Stimulated activated CD4-positive, alpha-beta T cell treated with anti-CD3 and anti-CD28 coated beads, Interleukin-1b, Interleukin-23, amount 100 ng/mL, for 4 hours (primary cell): ENCODE measurements at places on chromosomes 6 and 20.

DNA sequence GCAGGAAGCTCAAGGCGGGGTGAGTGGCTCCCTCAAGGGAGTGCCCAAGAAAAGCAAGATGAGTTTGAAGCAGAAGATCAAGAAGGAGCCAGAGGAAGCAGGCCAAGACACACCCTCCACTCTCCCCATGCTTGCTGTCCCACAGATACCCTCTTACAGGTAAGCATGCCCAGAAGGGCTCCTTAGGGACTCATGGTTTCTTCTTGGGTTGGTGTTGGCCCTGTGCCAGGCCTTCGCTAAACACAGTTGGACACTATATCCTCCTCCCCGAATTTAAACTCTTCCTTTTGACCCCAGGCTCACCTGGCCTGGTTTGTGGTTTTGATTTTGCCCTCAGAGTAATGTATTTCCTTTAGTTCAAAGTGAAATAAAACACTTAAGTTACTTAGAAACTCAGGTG, 5.1 kb downstream of the BRPF3 start:
- DNase-seq = no peak

DNA sequence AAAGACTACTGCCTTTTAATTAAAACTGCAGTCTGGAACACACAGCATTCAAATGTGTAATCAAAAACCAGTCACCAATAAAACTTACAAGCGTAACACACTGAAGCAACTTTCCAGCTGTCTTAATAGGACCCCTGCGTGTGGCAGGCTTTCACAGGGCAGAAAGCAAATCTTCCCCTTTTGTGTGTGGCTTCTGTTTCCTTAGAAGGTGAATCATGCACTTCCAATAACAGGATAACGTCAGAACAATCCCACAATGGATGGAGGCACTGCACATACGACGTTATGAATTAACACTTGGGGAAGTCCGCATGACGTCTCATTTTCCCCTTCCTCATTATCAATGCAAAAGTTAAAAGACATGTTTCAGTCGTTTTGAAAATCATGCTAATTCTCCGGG, 44.8 kb downstream of the INSM1 start:
- DNase-seq = no peak

- DNase-seq = no peak
Observed at GRCh38 chr6:97136626-97137358, 146.2 kb downstream of the MMS22L start.

GRCh38 chr6:7542874-7543624, 1.6 kb downstream of the DSP start:
- no peak for DNase-seq

- no peak for DNase-seq
Observed at GRCh38 chr6:300494-301198, 8.4 kb downstream of the DUSP22 start.

GRCh38 chr6:16223362-16223761, 15.0 kb upstream of the GMPR start:
- DNase-seq = no peak

DNA sequence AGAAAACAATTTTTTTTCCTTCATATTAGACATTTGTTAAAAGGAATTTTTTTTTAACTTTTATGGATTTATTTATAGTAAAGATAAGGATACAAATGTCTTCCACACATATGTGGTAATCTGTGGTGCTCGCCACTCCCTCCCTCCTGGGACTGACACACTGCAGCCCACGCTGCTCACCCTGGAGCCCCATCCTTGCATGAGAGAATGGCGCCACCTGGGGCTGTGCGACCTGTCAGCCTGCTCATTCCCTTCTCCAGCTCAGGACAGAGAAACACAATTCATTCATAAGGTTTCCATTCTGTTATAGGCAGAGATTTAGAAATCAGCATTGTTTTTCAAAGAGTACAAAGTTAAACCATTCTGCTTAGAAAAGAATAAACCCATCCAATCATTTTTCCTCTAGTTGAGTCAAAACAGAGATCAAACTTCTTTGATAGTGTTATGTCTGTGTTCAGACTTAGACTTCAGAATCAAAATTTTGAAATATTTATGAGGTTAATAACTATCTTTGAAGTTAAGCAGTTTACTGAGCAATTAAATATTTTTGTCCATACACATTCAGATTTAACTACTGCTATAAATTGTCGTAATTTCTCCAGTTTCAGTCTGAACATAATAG, 42.8 kb upstream of the DYNLRB1 start:
- no peak for DNase-seq

DNA sequence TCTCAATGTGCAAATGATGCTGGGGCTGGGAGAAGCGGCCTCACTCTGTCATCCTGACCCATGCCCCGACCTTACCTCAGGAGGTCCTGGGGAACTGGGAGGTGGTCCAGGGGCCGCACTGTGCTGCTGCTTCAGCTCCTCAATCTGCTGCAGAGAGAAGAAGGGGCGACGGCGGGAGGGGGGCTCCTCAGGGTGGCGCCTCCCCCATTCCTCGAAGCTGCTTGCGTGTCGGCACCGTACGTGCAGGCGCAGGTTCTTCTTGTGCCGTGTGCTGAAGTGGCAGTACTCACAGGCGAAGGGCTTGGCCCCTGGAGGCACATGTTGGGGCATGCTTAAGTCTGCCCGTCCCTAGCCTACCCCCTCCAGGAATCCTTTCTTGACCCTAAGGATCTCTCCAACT, 12.9 kb downstream of the ZNF335 start:
- DNase-seq = no peak

DNA sequence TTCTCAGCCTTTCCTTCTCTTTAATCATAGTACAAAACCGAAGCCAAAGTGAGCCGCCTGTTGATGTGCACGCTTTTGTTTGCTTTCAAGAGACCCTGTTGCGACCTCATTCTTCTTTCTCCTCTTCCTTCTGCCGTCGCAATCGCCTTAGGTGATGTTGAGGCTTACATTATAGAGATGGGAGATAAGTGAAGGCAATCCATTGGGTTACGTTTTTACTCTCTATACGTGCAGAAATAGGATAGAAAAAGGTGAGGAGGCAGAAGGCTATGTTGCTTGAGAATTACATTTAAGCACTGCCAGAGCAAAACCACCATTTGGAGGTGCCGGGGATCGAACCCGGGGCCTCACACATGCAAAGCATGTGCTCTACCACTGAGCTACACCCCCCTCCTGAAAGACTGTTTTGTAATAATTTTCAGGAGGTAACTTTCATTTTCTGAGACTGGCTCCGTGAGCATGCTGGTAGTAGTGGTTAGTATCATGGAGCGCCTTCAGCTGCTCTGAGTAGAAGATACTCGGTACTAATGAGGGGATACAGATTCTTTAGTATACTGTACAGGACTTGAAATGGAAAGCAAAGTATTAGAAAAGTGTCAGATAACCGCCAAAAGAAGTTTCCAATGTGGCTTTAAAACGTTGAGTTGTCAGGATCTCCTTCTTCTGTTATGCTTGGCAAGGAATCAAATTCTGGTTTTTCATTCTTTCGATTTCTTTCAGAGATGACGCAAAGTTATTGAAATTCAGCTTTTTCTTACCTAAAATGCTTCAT, 165.6 kb downstream of the TRIM27 start:
- no peak for DNase-seq

GRCh38 chr6:141048451-141048850, 1084.3 kb upstream of the GJE1 start:
- DNase-seq = no peak

DNA sequence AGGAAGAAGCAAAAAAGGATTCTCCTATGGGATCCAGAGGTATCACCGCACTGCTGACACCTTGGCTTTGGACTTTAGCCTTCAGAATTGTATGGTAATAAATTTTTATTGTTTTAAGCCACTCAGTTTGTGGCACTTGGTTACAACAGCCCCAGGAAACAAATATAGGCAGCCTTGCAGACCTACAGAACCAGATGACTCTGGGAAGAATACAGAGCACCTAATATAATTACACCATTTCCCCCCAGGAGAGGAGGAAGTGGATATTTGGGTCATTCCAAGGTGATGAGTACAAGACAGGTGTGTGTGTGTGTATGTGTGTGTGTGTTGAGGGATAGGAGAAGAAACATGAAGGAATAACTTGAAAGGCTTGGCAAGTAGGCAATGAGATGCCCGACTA, 84.2 kb upstream of the ENPP5 start:
- DNase-seq = no peak

DNA sequence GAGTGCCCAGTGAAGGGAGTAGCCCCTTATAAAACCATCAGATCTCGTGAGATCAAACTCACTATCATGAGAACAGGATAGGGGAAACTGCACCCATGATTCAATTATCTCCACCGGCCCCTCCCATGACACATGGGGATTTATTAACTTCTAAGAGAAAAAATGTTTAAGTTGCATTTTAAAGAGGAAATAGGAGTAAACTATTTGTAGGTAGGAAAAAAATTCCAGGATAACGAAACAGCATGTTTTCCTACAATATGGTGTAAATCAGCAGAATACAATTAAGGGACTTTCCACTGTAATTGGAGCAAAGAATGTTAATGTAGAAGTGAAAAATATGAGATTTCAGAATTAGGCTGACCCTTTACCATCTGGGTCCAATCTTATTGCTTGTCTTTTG, 63.9 kb downstream of the FBXO5 start:
- DNase-seq = no peak

GRCh38 chr6:18410412-18410811, 23.3 kb downstream of the RNF144B start:
- DNase-seq = no peak

DNA sequence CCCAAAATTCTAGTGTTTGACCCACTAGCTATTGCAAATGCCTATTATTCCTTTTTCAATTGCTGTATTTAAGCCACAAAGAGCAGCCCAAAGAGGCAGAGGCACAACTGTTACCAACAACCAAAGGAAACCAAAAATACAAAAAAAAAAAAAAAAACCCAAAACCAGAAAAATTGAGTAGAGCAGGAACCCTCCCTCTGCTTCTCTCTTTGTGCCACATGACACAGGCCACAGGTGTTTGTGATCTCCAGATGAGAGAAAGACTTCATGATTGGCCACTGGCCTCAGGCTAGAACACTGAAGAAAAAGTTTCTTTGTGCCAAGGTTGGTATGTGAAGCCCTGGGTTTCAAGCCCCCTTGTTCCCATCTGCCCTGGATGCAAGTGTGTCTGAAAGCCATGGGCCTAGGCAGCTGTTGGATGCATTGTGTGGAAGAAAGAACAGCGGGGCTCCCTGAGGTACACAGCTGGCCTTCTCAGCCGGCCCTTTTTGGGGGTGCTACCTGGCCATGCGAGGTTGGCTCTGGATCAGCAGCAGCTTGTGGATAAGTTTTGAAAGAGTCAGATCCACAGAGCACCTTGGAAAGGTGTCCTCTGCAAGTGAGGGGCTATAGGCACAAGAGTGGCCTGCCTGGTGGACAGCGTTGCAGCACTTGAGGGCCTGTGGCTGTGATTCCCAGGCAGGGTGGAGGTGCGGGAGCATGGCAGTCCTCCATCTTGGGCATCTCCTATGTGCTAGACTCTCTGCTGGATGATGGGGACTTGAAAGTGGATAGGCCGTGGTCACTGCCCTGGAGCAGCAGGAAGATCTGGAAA, 204.5 kb downstream of the ZDHHC14 start:
- no peak for DNase-seq

- DNase-seq = no peak
Observed at GRCh38 chr6:32252331-32253009, 28.6 kb upstream of the NOTCH4 start.

GRCh38 chr6:143549221-143549948, 37.9 kb upstream of the FUCA2 start:
- DNase-seq = peak; percentile 37

DNA sequence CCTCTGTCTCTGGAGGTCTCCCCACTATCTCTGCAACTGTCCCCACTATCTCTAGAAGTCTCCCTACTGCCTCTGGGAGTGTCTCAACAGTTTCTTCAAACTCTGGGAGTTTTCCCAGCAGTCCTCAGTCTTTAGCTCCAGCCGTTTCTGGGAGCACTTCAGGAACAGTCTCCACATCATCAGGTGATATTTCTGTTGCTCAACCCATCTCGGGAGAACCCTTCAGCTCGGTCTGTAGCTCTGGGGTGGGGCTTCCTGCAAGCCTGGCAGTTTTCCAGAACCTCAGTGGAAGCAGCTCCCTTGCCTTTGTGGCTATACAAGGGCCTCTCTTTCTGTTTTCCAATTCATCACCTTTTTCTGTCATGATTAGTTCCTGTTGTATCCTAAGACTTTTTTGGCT, 3.0 kb upstream of the SFTA2 start:
- no peak for DNase-seq

DNA sequence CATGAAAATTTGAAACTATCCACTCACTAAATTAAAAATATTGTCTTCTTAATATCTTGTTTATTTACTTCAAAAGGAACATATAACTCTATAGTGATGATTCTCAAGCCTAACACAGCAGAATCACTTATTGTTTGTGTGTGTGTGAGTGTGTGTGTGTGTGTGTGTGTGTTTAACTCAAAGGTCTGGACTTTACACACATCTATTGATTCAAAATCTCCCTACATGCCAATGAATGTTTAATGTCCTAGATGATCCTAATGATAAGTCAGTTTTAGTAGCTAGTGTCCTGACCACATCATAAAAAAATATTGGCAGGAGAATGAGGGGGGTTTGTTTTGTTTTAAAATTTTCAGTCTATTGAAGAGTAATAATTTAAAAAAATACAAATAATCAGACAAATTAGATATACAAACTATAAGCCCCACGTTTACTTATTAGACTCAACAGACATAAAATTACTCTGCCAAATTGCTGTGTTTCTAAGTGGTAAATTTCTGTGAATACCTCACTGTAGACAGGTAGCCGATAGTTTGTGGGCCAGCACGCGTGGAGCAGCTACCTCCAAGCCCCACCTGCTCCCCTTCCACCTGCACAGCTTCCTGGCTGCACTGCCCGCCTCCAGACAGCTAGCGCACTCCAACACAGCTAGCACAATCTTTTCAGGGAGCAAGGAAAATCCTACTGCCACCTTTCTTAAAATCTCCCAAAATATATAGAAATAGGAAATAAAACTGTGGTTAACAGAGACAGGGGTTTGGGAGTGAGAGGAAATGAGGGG, 349.6 kb downstream of the PKHD1 start:
- DNase-seq = no peak
